ENCODE measurements at places on chromosomes 4 and X.

GRCh38 chrX:37047776-37048175 is 39.6 kb downstream of the FAM47C start:
- no peak for DNase-seq

- DNase-seq, result no peak
These were observed 61.1 kb upstream of the HCCS start for GRCh38 chrX:11050013-11050412.

DNA sequence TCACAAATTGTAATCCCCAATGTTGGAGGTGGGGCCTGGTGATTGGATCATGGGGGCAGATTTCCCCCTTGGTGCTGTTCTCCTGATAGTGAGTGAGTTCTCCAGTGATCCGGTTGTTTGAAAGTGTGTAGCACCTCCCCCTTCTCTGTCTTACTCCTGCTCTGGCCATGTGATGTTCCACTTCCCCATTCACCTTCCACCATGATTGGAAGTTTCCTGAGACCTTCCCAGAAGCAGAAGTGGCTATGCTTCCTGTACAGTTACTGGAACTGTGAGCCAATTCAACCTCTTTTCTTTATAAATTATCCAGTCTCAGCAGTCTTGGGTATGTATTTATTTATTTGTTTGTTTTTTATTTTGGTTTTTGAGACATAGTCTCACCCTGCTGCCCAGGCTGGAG is 143.2 kb downstream of the CPE start:
- no peak for DNase-seq

- DNase-seq, result no peak
These were observed 787.9 kb upstream of the GALNTL6 start for GRCh38 chr4:171025343-171025742.
